ENCODE measurements at places on chromosomes 2 and 18. TPM values are rescaled to one million over a fixed set of nuclear protein-coding genes. Genes with fewer than 3 reads are reported as not detected.

Gene KCNS3
- total RNA-seq = not detected

Gene ZAP70
- total RNA-seq = 197 TPM

Gene CNNM3
- total RNA-seq = 32.6 TPM

Gene TUBA3E
- total RNA-seq = not detected

Gene FER1L5
- total RNA-seq = not detected

Gene CXCR1
- not detected for total RNA-seq

Gene TBR1
- not detected for total RNA-seq

Gene PKP4
- total RNA-seq = 32.2 TPM

Gene IL1RN
- 1.2 TPM for total RNA-seq

Gene LYPD1
- total RNA-seq = not detected

Gene AMER3
- not detected for total RNA-seq

Gene CHRND
- not detected for total RNA-seq

Gene ATOH8
- total RNA-seq = not detected

Gene HAAO
- 0.35 TPM for total RNA-seq

Gene DLGAP1
- 0.07 TPM for total RNA-seq

Gene VWC2L
- not detected for total RNA-seq

Gene GAL3ST2
- 0.16 TPM for total RNA-seq

Gene FAM124B
- total RNA-seq = not detected

Gene EFHD1
- 0.22 TPM for total RNA-seq

Gene SULT1C4
- not detected for total RNA-seq

Gene CCDC68
- not detected for total RNA-seq

Gene SPC25
- 27.7 TPM for total RNA-seq

Gene HOXD12
- total RNA-seq = not detected

Gene PSMD1
- 176 TPM for total RNA-seq

Gene RNU2-63P
- 42.7 TPM for total RNA-seq

Gene TNS1
- 1.8 TPM for total RNA-seq

Gene HOXD4
- total RNA-seq = not detected

Gene OTX1
- total RNA-seq = not detected

Gene CDK15
- total RNA-seq = not detected

Gene TCF23
- not detected for total RNA-seq

Gene PDIA6
- 181 TPM for total RNA-seq

Gene TOGARAM2
- total RNA-seq = 5.2 TPM

Gene ECEL1
- not detected for total RNA-seq

Gene FBXO48
- 1.5 TPM for total RNA-seq

Gene SIX2
- not detected for total RNA-seq

Gene UGT1A8
- total RNA-seq = not detected

Gene C2orf76
- 19.6 TPM for total RNA-seq

Measured in CD8-positive, alpha-beta memory T cell (primary cell).